ENCODE measurements at places on chromosomes 12 and 14.

DNA sequence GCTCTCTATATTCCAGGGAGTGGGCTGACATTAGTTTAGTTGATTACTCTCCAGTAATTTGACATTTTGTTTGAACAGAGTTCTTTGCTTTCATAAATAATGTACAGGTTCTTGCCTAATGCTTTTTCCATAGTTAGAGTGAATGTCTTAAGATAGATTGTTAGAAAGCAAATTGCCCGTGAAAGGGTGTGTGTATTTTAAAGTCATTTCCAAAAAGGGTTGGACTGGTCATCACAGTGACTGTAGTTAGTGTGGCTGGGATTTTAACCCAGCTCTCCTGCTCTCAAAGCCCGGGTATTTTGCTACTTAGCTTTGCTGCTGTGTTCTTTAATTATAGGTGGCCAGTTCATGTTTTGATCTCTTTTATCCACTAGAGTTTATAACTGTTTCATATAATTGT lies 74.2 kb downstream of the DNAH10 start:
- DNase-seq, result no peak

- DNase-seq, result peak; percentile 10
Observed at GRCh38 chr14:41925409-41925808, 318.7 kb downstream of the LRFN5 start.

- DNase-seq, result no peak
Observed at GRCh38 chr12:49377386-49377785, 10.1 kb downstream of the SPATS2 start.

GRCh38 chr12:5210179-5210922 lies 166.7 kb downstream of the KCNA5 start:
- no peak for DNase-seq

DNA sequence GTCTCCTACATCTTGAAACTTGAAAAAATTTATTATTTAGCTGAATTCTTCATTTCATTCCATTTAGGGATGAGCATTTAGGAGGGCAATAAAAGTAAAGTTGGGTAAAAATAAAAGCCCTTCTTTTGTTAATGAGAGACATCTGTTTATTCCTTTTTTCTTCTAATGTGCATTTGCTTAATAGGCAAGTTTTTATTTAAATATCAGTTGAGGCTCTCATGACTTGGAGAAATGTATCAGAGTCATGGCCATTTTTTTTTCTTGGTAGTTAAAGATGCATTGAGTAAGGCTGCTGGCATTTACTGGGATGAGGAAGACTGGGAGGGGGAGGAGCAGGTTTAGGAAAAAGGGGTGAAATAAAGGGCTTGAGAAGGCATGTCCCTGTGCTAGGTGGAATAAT lies 609.9 kb upstream of the TMEM132C start:
- no peak for DNase-seq

DNA sequence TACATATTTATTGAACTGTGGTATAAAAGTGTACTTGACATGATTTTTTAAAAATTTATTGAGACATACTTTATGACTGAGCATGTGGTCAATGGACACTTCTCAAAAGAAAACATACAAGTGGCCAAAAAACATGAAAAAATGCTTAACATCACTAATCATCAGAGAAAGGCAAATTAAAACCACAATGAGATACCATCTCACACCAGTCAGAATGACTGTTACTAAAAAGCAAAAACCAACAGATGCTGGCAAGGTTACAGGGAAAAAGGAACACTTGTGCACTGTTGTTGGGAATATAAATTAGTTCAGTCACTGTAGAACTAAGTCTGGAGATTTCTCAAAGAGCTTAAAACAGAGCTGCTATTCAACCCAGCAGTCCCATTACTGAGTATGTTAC lies 1177.6 kb downstream of the GALC start:
- no peak for DNase-seq

DNA sequence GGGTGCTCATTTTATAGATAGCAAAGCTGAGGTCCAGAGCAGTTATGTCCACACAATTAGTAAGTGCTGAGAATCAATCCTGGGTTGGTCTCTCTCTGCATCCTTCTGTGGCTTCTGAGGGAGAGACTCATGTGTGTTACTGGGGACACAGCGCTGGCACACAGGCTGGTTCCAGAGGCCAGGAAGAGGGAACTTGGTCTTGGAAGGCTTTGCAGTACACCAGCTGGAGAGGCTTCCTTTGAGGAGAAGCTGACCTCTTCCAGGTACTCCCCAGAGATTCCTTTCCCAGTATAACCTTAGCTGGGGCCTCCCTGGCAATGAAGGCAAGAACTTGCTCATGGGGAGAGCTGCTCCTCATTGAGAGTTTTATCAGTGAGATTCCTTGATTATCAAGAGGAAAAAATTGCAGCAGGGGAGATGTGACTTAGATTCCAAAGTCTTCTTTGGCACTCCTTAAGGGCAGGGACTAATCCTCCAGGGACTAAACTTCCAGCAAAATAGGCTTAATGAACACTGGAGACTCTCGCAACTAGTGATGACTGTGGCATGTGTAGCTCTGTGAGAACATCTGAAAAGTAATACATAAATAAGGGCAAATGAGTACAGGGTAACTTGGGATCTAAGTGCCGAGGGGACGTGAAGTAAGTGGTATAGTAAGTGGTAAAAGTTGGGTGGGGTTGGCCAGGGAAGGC lies 13.9 kb upstream of the KRT80 start:
- DNase-seq, result no peak

- DNase-seq, result no peak
Observed at GRCh38 chr12:43436597-43436996, 115.4 kb downstream of the ADAMTS20 start.

DNA sequence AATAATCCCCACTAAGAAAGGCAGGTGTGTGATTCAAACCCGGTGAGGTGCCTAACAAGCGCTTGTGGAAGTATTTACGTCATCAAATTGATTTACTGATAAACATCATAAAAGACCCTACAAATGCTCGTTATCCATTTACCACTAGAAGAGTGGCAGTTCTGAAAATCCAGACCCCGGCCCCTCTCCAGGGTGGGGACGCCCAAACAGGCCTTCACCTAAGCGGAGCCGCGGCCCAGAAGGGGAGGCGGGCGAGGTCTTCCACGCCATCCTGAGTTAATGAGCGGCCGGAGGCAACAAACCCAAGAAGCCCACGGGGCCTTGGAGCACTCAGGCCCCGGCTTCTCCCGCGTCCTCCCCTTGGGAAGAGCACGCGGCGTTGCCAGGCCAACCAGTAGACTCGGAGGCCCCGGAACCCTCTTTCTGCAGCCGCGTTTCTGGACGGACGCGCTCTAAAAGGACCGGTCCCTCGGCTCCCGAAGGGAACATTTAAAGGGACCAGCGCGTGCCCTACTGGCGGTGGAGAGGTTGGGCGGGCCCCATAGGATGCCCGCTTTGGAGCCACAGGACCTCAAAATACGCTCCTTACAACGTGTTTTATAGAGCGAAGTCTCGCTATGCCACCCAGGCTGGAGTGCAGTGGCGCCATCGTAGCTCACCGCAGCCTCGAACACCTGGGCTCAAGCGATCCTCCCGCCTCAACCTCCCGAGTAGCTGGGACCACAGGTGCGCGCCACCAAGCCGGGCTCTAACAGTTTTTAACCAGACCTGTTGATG lies 3.5 kb downstream of the PTPN21 start:
- peak; percentile 74 for DNase-seq

GRCh38 chr14:104549536-104550339 lies 29.8 kb upstream of the C14orf180 start:
- no peak for DNase-seq

DNA sequence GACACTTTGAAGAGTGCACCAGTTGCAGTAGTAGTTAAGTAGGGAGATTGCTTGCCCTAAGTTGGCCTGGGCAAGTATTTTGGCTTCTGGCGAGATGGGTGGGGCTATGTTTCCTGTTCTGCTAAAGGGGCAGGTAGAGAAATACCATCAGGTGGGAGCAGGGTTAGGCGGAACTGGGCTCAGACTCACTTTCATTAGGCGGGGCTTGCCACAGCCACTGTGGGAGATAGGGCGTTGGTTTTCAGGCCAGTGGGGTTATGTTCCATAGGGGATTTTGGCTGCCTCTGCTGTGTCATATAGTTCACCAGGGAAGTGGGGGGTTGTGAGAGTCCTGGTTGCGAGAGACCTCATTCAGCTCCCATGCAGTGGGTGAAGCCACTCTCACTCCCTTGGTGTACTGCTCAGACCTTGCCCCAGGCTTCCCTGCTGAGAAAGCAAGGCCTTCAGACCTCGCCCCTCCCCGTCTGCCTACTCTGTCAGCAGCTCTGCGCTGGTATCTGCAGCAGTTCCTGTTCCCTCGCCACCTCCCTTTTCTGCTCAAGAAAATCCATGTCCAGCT lies 43.3 kb downstream of the AEBP2 start:
- DNase-seq, result no peak

- DNase-seq, result peak; percentile 83
Observed at GRCh38 chr14:71372411-71372838, 465.2 kb downstream of the PCNX1 start.

DNA sequence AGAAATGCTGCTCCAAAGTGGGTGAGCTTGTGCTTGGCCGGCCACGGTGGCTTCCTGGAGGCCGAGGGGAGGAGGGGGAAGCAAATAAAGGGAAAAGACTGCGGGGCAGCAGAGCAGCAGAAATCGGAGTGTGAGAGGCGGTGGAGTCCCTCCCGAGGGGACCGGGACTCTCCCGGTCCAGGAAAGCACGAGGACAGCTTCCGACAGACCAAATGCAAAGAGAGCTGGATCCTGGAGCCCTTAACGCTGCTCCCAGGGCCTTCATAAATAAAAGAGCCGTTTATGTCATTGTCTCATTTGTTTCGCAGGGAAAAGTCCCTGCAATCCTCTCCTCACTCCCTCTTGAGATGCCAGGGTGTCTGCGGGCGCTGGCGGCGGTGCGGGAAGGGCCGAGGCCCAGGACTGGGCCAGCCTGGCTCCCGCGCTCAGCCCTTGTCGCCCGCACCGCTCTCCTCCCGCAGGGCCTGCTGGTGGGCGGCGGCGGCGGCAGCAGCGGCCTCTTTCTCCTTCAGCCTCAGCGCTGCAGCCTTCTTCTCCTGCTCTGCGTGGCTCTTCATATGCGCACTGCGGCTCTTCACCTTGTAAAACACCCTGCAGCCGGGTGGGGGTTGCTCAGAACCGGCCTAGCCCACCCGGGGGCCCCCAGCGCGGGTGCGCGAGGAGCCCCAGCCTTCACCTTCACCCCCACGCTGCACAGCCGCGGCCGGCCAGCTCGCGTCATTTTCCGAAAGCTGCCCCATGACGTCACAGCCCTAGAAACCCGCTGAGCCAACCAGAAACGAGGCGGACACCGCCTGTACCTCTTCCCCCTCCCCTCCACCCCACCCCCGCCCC lies 4.5 kb upstream of the PNMA1 start:
- no peak for DNase-seq

DNA sequence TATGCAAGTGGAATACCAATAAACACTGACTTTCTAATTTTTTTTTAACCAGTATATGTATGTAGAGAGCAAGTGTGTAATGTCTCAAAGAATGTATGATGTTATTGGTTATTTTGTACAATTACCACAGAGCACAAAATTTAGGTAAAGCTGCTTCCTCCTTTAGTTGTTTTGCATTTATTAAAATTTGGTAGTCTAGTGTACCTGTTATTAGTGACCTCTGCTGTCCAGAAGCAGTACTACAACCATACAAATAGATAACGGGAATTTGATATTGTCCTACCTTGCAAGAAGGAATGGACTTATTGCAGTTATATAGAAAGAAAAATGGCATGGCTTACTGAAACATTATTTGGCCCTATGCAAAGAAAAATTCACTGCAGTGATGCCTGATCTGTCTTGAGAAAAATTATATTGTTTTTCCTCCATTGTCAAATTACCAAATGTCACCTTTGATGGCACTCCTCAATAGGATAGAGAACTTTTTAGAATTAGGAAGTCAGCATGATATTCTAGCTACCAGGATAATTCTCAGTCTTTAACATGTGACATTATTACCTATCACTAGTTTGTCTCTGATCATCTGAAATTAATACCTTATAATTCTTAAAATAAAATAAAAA lies 153.9 kb upstream of the RMST start:
- DNase-seq, result no peak

GRCh38 chr12:128449146-128449894 lies 182.3 kb downstream of the TMEM132C start:
- no peak for DNase-seq

- no peak for DNase-seq
Observed at GRCh38 chr14:26486922-26487321, 110.9 kb downstream of the NOVA1 start.

DNA sequence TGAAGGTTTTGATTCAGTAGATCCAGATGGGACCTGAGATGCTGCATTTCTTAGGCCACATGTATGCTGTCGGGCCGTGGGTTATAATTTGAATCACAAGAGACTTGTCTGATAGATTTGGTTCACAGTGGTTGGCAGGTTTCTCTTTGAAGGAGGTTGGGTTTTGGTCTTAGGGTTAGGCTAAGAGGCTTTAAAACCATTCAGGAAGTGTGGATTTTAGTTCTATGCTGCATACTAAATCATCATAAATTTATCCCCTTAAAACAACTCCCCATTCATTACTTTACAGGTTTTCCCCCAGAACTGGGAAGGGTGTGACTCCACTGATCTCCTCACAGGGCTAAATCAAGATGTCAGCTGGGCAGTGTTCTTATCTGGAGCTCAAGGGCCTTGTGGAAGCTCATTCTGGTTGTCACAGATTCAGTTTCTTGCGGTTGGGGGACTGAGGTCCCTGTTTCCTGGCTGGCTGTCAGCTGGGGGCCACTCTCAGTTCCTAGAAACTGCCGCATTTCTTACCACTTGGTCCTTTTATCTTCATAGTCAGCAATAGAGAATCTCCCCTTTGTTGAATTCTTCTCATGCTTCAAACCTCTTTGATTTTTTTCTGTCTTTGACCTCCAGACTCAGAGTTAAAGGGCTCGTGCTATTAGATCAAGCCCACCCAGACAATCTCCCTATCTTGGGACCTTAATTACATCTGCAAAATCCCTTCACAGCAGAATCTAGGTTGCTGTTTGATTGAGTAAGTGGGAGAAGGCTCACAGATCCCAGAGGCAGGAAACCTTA lies 20.6 kb upstream of the PCNX1 start:
- DNase-seq, result no peak

GRCh38 chr14:98711453-98711852 lies 560.5 kb downstream of the BCL11B start:
- no peak for DNase-seq

GRCh38 chr14:39265806-39266524 lies 32.2 kb downstream of the MIA2 start:
- no peak for DNase-seq

DNA sequence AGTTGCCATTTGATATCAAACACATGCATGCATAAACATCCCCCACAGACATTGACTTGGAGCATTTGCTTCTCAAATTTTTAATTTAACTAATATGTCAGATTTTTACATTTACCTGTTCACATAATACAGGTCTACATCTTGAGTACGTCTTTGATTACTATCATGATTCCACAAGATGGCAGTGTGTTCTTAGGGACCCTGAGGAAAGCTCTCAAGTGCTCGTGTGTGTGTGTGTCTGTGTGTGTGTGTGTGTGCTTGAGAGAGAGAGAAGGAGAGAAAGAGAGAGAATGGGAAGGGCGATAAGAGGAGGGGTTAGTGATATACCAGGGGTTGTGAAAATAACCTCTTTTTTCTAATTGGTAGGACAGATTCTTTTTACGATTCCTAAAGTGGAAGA lies 167.1 kb upstream of the OR4E1 start:
- DNase-seq, result no peak

Measured in T47D (cell line).